Stimulated activated CD8-positive, alpha-beta memory T cell treated with anti-CD3 and anti-CD28 coated beads, Interleukin-4, amount 100 ng/mL, for 4 hours (primary cell): ENCODE measurements at places on chromosomes 5 and 9.

DNA sequence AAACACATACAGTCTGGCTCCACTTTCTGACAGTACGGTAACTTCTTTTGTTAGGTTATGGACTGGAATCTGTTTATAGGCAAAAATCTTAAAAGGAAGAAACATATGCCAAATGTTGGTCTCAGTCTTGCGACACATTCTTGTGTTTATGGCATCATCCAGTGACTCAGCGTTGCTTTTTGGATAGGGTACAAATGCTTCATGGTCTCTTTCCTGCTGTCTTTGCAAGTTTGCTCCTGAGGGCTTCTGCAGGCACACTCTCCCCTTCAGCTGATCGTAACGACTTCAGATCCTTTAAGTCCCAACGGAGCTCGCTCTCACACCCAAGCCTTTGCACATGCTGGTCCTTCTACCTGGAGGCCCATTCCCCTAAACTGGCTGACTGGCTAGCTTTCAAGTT is 23.6 kb upstream of the TNFSF8 start:
- DNase-seq, result no peak

DNA sequence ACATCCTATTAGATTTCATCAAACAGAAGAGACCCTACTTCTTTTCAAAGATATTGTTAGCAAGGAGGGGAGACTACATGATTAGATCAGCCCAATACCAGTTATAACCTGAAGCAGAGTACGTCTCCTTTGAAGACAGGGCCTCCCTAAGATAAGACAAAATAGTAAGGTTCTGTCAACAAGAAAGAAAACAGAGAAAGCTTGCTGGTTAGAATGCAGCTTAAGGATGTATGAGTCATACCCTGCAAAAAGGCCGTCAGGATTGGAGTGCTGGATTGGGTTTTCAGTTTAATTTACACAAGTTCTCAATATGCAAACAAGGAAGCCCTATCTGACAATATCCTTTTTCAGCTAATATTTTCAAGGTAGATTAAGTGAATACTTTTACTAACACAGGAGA is 1581.2 kb upstream of the WWC1 start:
- no peak for DNase-seq

GRCh38 chr9:18333157-18333556 is 140.8 kb upstream of the ADAMTSL1 start:
- no peak for DNase-seq

DNA sequence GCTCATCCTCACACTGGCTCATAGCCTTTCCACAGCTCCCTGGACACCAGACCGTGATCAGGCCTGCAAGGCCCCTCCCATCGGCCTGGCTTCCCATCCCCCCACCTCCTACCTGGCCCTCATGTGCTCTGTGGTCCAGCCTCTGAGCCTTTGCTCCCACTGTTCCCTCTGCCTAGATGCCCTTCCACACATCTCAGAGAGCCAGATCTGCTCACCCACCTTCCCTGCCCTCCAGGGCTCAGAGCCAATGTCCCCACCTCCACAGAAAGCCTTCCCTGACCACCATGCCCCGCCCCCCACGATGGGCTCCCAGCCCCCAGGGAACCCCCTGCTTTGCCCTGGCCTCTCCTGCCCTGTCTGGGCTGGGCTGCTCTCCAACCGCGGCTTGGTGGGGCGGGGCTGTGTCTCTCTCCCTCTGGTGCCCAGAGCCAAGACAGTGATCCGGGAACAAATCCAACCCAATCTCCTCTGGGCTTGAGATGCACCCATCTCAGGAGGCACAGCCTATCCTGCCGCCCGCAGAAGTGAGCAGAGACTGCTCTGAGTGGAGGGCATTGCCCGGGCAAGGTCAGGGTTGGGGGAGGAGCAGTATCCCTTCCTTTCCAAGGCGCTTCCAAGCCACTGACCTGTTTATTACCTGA is 1.6 kb downstream of the NINJ1 start:
- no peak for DNase-seq

GRCh38 chr9:35798658-35799374 is 7.4 kb downstream of the NPR2 start:
- DNase-seq, result no peak

DNA sequence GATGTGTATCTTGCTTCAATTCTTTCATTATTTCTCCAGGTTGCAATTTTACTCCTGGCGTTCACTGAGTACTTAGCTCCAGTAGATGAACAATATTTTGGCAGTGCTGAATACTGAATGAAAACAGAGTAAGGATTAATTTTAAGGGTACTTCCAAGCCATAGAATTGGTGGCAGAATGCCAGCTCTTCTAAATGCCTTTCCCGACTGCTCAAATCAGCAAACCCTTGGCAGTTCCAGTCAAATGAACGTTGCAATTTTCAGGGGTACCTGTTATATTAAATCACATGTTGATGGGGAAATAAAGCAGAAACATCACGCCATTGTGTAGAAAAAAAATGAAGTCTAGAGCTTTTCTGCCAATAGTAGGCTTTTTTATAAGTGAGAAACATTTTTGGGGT is 282.4 kb upstream of the RPS23 start:
- DNase-seq, result no peak

- no peak for DNase-seq
Measured at GRCh38 chr9:108002371-108002956, 512.9 kb upstream of the KLF4 start.

DNA sequence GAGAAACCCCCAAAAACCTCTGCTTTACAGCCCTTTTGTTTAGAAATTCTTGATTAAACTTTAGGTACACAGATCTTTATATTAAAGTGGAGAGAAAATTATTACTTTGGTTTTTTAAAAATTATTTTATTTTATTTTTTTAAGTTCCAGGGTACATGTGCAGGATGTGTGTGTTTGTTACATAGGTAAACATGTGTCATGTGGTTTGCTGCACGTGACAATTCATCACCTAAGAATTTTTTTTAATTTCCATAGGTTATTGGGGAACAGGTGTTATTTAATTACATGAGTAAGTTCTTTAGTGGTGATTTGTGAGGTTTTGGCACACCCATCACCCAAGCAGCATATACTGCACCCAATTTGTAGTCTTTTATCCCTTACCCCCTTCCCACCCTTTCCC is 581.7 kb downstream of the CSNK1G3 start:
- no peak for DNase-seq

- DNase-seq, result no peak
Measured at GRCh38 chr9:133521122-133522072, 3.4 kb downstream of the MYMK start.

- no peak for DNase-seq
Measured at GRCh38 chr5:50300878-50301277, 140.2 kb downstream of the EMB start.

DNA sequence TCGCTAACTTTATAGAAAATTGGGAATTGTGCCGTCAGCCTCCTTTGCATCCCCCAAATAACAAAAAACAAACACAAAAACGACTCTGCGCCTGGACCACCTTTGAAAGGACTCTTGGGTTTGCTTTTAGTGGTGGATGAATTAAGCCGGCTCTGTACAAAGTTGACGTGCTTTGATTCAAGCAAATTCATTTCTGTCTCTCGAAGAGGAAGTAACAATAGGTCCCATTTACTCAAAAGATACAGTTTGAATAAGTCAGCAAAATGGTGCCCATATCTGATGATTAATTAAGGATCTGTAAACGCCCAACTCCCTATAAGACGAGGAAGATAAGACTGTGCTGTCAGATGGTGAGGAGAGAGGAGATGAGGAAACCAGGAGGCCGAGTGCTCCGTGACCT is 67.8 kb downstream of the AK8 start:
- DNase-seq, result no peak

DNA sequence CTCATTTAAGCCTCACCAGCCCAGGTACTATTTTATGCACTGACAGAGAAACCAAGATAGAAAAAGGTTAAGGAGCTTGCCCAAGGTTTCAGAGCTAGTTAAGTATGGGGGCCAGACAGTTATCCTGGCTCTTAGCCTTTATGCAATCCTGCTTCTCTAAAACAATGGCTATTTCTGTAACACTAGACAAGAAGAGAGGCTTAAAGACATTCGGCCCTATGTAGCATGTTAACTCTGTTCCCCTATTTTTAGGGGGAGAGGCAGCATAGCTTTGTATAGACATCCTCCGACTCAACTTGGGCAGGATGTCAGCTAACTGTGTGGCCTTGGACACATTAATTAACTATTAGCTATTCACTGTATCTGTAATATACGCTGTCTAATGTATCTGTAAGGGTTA is 54.6 kb downstream of the LHFPL2 start:
- DNase-seq, result no peak

- DNase-seq, result no peak
Measured at GRCh38 chr5:146635443-146635842, 119.5 kb upstream of the GPR151 start.

DNA sequence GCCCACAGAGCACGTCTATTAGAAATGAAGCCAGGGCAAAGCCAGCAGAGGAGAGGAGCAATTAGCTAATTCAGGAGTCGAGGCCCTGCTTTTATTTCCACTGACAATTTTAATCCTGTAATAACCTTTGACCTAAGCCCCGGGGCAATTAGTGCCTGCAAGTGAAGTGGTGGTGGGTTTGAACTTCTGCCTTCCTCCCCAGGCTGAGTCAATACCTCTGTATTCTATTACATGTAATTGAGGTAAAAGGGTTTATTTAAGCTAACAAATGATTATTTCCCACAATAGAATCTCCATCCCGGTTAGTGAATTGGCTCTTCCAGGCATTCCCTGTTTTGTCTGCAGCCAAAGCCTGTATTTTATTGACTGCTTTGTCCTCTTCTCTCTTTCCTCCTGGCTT is 49.9 kb downstream of the FGF18 start:
- no peak for DNase-seq

- DNase-seq, result no peak
Measured at GRCh38 chr5:83856881-83857280, 136.2 kb upstream of the HAPLN1 start.

DNA sequence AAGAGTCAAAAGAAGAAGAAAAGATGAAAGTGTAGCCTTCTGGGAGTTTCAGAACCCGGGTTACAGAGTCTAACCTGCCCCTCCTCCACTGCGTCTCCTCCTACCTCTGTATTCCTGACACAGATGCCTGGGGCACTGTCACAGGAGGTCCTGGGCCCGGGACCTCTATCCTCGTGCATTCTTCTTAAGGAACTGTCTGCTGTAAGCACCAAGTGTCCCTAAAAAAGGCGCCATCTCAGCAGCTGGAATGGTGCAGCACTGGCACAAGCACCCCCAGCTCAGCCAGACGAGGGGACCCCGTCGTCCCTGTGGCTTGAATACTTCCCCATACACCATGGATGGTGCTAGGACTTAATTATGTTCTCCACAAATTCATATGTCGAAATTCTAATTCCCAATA is 35.8 kb upstream of the MVB12B start:
- DNase-seq, result no peak

DNA sequence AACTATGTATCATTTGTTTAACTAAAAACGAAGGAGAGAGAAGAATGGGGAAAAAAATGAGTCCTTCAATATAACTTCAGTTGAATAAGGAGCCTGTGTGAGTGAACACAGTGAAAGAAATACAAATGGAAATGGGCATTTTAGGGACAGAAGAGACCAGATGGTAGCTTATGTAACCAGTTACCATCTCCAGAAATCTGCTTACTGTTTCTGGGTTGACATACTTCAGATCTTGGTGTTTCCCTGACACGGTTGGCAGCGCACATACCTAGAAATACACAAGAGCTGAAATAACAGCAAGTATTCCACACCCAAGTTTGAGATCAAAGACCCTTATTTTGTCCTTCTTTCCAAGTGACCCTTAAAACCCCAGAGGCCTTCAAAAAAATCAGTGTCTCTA is 14.9 kb upstream of the GFRA3 start:
- DNase-seq, result no peak

GRCh38 chr9:134360897-134361296 is 34.6 kb downstream of the RXRA start:
- no peak for DNase-seq

DNA sequence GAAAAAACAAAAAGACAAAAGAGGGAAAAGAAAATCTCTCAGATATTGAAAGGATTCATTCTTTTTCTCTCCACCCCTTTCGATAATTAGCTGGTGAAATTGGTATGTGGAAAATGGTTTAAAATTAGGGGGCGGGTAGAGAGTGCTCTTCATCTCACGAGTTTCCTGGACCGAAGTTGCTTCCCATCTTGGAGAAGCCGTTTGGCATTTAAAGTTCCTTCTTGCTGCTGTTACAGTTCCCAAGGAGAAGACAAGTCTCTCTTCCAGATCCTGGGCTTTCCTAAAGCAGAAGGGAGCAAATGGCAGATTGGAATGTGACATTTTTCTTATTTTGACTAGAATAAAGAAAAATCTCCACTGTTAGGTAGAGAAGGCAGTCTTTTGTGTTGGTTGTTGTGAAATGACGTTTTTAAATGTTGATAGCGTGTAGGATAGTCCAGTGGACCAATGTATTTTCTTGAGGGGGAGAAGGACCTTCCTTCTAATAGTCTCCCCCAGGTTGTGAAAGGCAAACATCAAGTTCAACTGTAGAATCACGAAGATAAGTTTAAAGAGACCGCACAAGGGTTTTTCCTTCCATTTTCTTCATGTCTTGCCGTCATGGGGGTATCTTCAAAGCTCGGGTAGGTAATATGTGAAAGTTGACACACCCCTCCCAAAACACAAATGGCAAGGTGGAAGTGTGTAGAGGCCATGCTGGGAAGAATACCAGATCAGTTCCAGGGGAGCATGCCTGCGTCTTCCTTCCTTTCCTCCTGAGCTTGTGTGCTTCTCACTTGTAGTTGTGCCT is 77.5 kb downstream of the EHMT1 start:
- DNase-seq, result no peak

- no peak for DNase-seq
Measured at GRCh38 chr5:33297760-33298216, 143.0 kb upstream of the TARS1 start.

GRCh38 chr9:19754921-19755320 is 33.9 kb downstream of the SLC24A2 start:
- DNase-seq, result no peak

GRCh38 chr5:170159101-170159698 is 53.5 kb downstream of the FOXI1 start:
- DNase-seq, result no peak

- no peak for DNase-seq
Measured at GRCh38 chr9:113471143-113471542, 7.6 kb downstream of the RGS3 start.

- no peak for DNase-seq
Measured at GRCh38 chr5:140391732-140392131, 9.9 kb upstream of the ANKHD1 start.

GRCh38 chr5:94849821-94850736 is 231.6 kb downstream of the SLF1 start:
- DNase-seq, result no peak

DNA sequence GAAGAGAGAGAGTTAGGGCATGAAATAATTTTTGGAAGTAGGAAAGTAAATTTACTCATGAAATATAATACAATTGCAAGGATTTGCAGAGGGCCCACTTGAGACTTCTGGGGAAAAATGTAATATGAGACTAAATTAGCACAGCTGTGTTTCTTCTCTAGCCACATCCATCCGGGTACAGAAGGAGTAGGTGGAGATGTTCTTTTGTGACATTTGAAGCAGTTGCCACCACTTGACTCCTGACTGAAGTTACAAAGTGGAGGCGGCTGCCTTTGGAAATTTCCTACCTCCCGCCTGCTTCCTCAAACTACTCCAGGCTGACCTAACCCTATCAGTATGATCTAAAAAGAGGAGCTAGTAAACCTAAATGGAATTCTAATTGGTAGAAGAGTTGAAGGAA is 58.1 kb upstream of the SHISAL2B start:
- DNase-seq, result no peak

- DNase-seq, result no peak
Measured at GRCh38 chr9:101311758-101312420, 72.9 kb downstream of the BAAT start.
